ENCODE measurements at places on chromosomes 7 and 10. TPM values are rescaled to one million over a fixed set of nuclear protein-coding genes. Genes with fewer than 3 reads are reported as not detected.

TRIM4 gene
- 26.5 TPM for total RNA-seq

EGR2 gene
- total RNA-seq = 0.21 TPM

LAMB1 gene
- 138 TPM for total RNA-seq

PLEKHS1 gene
- total RNA-seq = 0.07 TPM

GPR15LG gene
- not detected for total RNA-seq

SHH gene
- 0.43 TPM for total RNA-seq

CDK5 gene
- 32.8 TPM for total RNA-seq

SEMA3E gene
- 1.7 TPM for total RNA-seq

LSM5 gene
- 102 TPM for total RNA-seq

GRID2IP gene
- not detected for total RNA-seq

PPP1R17 gene
- not detected for total RNA-seq

Measured in A549 treated with Hydrocortisone at 1 μM for 4 hours (cell line).